ENCODE measurements at places on chromosomes 12 and 14. TPM values are rescaled to one million over a fixed set of nuclear protein-coding genes. Genes with fewer than 3 reads are reported as not detected.
A peak's percentile ranks its signal among the peaks of the same experiment; 100 is the strongest.

DNA sequence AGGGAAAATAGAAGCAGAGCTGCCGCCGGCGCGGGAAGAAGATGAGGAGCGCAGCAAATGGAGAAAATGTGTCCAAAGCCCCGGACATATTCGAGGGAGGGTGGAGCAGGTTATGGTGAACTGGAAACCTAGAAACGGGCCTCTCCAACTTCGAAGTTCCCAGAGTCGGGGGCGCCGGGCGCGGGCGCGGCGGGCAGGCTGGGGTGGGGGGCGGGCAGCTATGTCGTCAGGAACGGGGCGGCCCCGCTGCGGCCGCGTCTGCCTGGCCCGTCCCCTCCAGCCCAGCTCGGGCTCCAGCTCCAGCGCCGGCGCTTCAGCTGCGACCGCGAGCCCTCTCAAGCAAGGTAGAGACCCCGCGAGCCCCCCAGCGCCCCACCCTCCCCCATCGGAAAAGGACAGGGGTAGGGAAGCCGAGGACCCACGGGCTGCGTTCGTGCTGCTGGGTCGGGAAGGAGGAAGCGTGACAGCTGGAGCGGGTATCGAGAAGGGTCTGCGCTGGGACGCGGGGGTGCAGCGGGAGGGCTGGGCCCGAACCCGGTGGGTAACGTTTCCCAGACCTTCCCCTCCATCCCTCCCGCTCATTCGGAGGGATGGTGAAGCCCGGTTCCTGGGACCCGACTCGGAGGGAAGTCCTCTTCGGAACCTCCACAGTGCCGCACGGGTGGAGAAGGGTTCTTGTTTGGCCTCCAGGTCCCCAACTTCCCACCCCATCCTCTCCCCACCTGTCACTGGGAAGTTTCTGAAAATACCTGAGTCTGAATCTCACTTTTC lies 1.0 kb downstream of the DGKA start:
- no peak for DNase-seq
- H3K4me3 ChIP-seq: peak overlapping the region; percentile 99
- H3K36me3 ChIP-seq: peaks cover 45% of the 10 kb centered on the region
- peak overlapping the region; percentile 98 for H3K27ac ChIP-seq
- H3K4me1 ChIP-seq: peaks cover 65% of the 10 kb centered on the region

GRCh38 chr12:97940629-97941028 lies 478.0 kb downstream of the RMST start:
- no peak overlapping the region for H3K4me3 ChIP-seq
- H3K27me3 ChIP-seq: no peaks in the 10 kb centered on the region
- DNase-seq: no peak
- H3K36me3 ChIP-seq: no peaks in the 10 kb centered on the region

- H3K4me3 ChIP-seq: peak overlapping the region; percentile 15
- H3K27me3 ChIP-seq: no peaks in the 10 kb centered on the region
- no peak for DNase-seq
- H3K27ac ChIP-seq: no peak overlapping the region
- H3K36me3 ChIP-seq: peaks cover 6% of the 10 kb centered on the region
These were observed 2.7 kb upstream of the ABCD2 start for GRCh38 chr12:39622306-39622705.

- H3K36me3 ChIP-seq: no peaks in the 10 kb centered on the region
- no peak overlapping the region for H3K27ac ChIP-seq
- peaks cover 12% of the 10 kb centered on the region for H3K27me3 ChIP-seq
- no peak overlapping the region for H3K4me3 ChIP-seq
- peaks cover 8% of the 10 kb centered on the region for H3K4me1 ChIP-seq
These were observed 50.4 kb downstream of the MYRFL start for GRCh38 chr12:69875416-69875935.

GRCh38 chr12:93938317-93938716 lies 210.1 kb upstream of the PLXNC1 start:
- H3K4me1 ChIP-seq: peaks cover 6% of the 10 kb centered on the region
- H3K4me3 ChIP-seq: no peak overlapping the region
- H3K27ac ChIP-seq: no peak overlapping the region
- no peak for DNase-seq
- peaks cover 7% of the 10 kb centered on the region for H3K36me3 ChIP-seq

DNA sequence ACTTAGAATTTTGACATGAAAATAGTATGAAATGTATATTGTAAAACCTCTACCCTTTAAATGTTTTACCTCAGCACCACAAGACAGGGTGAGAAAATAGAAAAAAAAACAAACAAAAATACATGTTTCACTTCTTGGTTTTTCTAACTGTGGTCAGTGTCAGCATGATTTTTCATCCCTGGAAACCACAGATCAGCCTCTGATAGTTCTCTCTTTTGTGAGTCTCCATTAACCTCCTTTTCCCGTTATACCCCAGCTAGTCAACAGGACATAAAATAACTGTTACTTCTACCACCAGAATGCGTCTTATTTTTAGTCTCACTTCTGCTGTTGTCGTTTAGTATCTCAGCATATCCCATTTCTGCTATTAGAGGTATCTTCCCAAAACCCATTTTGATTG lies 48.3 kb upstream of the KCNMB4 start:
- peaks cover 7% of the 10 kb centered on the region for H3K36me3 ChIP-seq
- H3K4me3 ChIP-seq: no peak overlapping the region
- no peak for DNase-seq
- no peaks in the 10 kb centered on the region for H3K27me3 ChIP-seq

GRCh38 chr14:75280831-75281653 lies 2.4 kb downstream of the FOS start:
- no peak for DNase-seq
- H3K27ac ChIP-seq: no peak overlapping the region

- peaks cover 44% of the 10 kb centered on the region for H3K4me1 ChIP-seq
- H3K36me3 ChIP-seq: no peaks in the 10 kb centered on the region
- H3K27ac ChIP-seq: no peak overlapping the region
- peak; percentile 38 for DNase-seq
These were observed 15.5 kb downstream of the MANSC1 start for GRCh38 chr12:12334367-12335040.

DNA sequence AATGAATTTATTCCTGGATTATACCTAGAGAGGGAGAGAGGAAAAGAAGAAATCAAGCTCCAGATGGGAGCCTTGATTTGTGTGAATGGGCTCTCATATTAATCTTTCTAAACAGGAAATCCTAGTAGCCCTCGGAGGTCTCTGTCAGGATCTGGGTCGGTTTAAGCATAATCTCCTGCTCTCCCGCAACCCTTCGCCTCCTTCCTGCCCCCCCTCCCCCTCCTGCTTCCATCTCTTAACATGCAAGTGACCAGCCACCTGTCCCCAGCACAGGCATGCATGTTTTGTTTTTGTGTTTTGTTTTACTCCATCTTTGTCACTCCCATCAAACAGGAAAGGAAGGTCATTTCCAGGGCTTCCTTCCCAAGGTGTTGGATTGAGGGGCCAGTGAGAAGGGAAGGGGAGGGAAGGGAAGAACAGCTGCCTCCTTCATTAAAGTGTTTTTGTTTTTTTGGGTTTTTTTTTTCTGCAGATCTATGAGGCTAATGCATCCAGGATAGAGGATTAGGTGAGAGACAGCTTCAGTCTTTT lies 4.8 kb upstream of the KCNA5 start:
- H3K4me1 ChIP-seq: peaks cover 9% of the 10 kb centered on the region
- no peaks in the 10 kb centered on the region for H3K36me3 ChIP-seq
- DNase-seq: no peak
- H3K27me3 ChIP-seq: peaks cover 33% of the 10 kb centered on the region

DNA sequence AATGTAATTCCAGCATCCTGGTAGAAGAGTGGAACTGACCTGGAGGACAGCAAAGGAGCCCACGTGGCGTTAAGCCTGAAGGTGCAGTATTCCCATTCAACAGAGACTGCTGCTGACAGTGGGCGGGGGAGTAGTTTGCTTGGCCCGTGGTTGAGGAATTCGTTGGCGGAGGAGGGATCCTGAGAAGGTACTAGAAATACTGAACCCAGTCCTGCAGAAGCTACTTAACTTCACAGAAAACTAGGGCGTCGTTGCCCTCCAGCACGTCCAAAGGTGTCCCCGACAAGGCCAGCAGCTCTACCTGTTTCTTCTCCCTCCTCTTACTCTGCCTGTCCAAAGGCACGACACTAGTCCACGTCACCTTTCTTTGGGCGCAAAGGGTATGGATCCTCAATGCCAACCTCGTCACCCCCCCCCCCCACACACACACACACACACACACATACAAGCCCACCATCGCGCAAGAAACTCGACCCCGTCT lies 303 bp downstream of the PUS7L start:
- peak; percentile 2 for DNase-seq
- peak overlapping the region; percentile 98 for H3K4me3 ChIP-seq
- H3K4me1 ChIP-seq: peaks cover 74% of the 10 kb centered on the region
- H3K36me3 ChIP-seq: peaks cover 27% of the 10 kb centered on the region
- H3K27me3 ChIP-seq: no peaks in the 10 kb centered on the region
- H3K27ac ChIP-seq: peak overlapping the region; percentile 98

DNA sequence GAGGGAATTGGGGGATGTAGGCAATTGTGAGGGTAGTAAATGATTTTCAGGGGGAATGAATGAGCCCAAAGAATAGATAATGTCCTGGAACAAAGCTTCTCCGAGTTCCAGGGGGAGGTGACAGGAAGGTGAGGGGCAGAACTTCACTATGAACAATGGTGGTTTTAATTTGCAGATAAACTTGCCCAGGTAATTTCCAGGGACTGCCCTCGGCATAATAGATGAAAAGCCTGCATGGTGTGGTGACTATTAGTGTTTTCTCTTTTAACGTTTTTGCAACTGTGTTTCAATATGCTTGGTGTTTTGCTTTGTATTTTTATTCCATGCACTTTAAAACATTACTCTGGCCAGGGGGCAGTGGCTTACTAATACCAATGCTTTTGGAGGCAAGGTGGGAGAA lies 325.2 kb upstream of the RGS6 start:
- no peak for DNase-seq
- H3K4me3 ChIP-seq: no peak overlapping the region
- H3K27ac ChIP-seq: no peak overlapping the region

GRCh38 chr12:26822026-26822425 lies 11.0 kb downstream of the ITPR2 start:
- H3K4me1 ChIP-seq: peaks cover 14% of the 10 kb centered on the region
- no peak overlapping the region for H3K27ac ChIP-seq
- DNase-seq: no peak
- H3K4me3 ChIP-seq: no peak overlapping the region
- H3K27me3 ChIP-seq: no peaks in the 10 kb centered on the region

GRCh38 chr12:93762912-93763553 lies 85.9 kb downstream of the CRADD start:
- peaks cover 8% of the 10 kb centered on the region for H3K27me3 ChIP-seq
- H3K27ac ChIP-seq: no peak overlapping the region
- H3K4me3 ChIP-seq: no peak overlapping the region
- no peak for DNase-seq
- peaks cover 2% of the 10 kb centered on the region for H3K36me3 ChIP-seq

GRCh38 chr12:124410354-124411175 lies 115.7 kb downstream of the RFLNA start:
- H3K27ac ChIP-seq: no peak overlapping the region
- H3K4me1 ChIP-seq: no peaks in the 10 kb centered on the region
- H3K27me3 ChIP-seq: no peaks in the 10 kb centered on the region

GRCh38 chr14:92316937-92317336 lies 6.0 kb upstream of the SLC24A4 start:
- H3K27me3 ChIP-seq: peaks cover 40% of the 10 kb centered on the region
- H3K4me3 ChIP-seq: no peak overlapping the region
- no peak overlapping the region for H3K27ac ChIP-seq
- H3K4me1 ChIP-seq: peaks cover 9% of the 10 kb centered on the region

DNA sequence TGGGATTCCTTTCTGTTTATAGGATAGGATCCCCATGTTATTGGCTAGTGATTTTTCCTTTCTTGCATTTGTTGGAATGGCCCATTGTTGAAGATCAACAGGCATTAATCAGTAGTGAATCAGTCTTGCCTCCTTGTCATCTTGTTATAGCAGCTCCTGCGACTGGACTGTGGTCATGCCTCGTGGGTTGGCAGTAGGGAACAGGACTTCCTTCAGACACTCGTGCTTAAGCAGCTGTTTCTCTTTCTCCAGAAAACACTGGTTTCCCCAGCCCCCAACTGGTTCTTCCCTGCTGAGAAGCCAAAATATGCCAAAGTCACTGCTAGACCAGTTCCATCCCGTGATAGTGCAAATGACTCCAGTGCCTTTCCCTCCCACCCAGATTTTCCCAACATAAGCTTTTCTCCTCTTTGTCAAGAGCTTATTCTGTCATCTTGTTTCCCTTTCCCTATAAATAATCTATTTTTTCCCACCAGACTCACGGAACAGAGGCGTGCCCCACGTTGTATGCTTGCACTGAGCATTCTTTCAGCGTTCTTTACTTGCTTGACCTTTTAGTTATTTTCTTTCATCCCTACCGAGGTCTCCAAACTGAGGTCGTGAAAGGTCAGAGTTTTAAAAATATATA lies 83.5 kb downstream of the SAMD4A start:
- H3K27ac ChIP-seq: no peak overlapping the region
- DNase-seq: no peak
- H3K4me1 ChIP-seq: peaks cover 6% of the 10 kb centered on the region
- H3K4me3 ChIP-seq: no peak overlapping the region
- no peaks in the 10 kb centered on the region for H3K36me3 ChIP-seq

GRCh38 chr12:106586278-106586802 lies 3.5 kb downstream of the RFX4 start:
- DNase-seq: no peak
- H3K36me3 ChIP-seq: no peaks in the 10 kb centered on the region
- H3K4me1 ChIP-seq: peaks cover 8% of the 10 kb centered on the region
- no peak overlapping the region for H3K27ac ChIP-seq
- H3K4me3 ChIP-seq: no peak overlapping the region

DNA sequence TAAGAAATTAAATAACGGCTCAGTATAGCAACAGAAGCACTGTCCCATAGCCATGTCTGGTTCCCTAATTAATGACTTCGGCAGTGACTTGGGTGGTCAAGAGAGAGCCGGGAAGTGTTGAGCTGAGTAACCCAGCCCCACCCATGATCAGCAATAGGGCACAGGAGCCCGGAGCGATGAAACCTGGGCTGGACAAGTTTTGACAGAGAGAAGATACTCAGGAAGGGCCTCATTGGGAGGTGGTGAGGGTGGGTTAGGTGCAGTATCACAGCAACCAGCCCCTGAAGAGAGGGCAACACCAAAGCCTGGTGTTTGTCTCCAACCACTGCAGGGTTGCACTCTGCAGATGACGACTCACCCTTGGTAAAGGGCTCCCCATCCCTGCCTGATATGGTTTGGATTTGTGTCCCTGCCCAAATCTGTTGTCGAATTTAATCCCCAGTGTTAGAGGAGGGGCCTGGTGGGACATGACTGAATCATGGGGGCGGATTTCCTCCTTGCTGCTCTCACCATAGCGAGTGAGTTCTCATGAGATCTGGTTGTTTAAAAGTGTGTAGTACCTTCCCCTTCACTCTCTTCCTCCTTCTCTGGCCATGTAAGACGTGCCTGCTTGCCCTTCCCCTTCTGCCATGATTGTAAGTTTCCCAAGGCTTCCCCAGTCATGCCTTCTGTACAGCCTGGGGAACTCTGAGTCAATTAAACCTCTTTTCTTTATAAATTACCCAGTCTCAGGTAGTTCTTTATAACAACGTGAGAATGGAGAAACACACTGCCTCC lies 124.9 kb upstream of the MED13L start:
- no peaks in the 10 kb centered on the region for H3K4me1 ChIP-seq
- H3K36me3 ChIP-seq: no peaks in the 10 kb centered on the region
- DNase-seq: no peak

PRPH gene
- not detected for total RNA-seq

CLEC4C gene
- not detected for total RNA-seq

SLC24A4 gene
- not detected for total RNA-seq

GZMB gene
- total RNA-seq: 6,140 TPM

ACSM4 gene
- not detected for total RNA-seq

IAPP gene
- not detected for total RNA-seq

SLC41A2 gene
- total RNA-seq: 16.4 TPM

OR10G2 gene
- 0.24 TPM for total RNA-seq

KRT78 gene
- not detected for total RNA-seq

RPGRIP1 gene
- total RNA-seq: not detected
